Jurkat, Clone E6-1 (cell line): ENCODE measurements at places on chromosomes 12 and 14.

- no peak for DNase-seq
Observed at GRCh38 chr12:92036771-92037453, 108.7 kb downstream of the BTG1 start.

DNA sequence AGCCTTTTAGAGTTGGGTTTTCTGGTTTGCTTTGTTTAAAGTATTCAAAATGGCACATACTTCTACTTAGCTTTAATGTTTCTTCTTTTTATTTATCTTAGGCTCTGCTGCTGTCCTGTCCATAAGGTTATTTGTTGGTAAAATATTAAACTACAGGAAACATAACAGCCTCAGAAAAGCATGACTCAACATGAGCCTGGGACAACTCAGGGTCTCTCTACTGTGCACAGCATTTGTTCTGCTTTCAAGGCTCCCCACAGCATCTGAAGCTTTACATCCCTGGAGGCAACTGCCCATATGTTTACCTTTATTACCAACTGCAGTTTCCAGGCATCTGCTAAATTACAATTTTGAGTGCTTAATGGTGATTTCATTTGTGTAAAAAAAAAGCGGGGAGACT is 954.2 kb upstream of the FBXO33 start:
- DNase-seq, result no peak

DNA sequence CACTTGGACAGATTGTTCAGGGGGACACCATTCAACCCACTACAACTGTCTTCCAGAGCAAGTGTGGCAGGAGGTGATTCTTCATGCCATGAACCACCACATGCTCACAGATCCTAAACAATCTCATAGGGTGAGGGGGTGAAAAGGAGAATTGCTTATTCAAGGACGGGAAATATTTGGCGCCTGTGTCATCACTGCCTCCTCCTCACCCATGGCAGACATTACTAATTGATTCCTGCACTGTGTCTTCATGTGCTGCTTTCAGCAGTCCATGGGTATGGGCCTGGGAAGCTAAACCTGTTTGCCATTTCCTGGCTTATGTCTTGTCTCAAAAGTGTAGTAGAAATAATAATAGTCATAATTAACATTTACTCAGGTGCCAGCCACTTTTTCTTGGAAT is 31.3 kb downstream of the MMAB start:
- DNase-seq, result no peak

DNA sequence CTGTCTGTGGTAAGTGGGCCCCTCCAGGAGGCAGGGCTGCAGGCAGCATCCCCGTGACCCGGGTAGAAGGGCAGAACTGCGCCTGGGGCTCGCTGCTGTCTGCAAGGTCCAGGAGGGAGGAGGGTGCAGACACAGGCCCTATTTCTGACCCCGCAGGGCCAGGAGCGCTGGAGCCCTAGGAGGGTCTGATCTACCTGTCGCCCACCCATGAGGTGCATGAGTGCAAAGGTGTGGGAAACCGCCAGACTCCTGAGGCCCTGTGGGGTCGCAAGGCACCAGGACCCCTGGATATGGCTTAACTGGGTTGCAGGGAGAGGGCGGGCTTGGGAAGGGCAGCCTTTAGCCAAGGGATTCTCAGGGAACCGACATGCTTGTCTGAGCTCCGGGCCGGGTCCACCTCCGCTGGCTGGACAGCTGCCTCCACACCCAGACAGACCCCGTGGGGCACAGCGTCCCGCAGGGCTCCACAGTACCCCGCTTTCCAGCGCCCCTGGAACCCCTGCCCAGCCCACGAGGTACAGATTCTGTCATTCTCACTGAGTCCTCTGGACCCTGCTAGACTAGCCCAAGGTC is 72.9 kb upstream of the TSPAN11 start:
- no peak for DNase-seq

DNA sequence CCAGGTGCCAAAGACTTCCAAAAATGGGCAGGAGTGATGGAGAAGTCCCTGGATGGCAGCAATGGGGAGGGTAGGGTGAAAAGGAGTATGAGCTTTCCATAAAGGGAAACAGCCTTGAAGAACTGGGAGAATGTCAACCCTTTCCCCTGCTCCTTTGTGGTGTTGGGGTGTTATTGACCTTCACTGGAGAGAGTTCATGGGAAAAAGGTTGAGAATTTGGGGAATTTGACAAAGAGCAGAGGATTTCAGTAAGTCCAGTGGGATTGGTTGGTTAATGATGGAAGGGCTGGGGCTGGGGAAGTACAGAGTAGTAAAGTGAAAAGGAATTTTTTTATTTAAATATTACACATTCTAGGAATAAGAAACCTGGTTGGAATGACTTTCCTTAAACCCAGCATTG is 116.6 kb downstream of the ERC1 start:
- DNase-seq, result no peak

GRCh38 chr12:29428633-29429032 is 47.7 kb upstream of the ERGIC2 start:
- DNase-seq, result no peak

DNA sequence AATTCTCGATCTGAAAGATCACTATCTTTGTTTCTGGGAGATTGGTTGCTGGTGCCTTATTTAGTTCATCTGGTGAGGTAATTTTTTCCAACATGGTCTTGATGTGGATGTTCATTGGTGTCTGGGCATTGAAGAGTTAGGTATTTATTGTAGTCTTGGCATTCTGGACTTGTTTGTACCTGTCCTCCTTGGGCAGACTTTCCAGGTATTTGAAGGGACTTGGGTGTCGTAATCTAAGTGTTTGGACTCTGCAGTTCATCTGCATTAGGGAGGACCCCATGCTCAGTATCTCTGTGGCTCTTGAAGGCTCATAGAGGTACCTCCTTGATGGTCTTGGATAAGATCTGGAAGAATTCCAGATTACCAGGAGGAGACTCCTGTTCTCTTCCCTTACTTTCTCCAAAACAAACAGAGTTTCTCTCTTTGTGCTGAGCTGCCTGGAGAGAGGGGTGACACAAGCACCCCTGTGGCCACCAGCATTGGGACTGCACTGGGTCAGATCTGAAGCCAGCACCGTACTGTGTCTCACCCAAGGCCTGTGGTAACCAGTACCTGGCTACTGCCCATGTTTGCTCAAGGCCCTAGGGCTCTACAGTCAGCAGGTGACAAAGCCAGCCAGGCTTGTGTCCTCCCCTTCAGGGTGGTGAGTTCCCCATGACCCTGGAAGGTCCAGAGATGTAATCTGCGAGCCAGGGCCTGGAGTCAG is 5.3 kb downstream of the A2ML1 start:
- no peak for DNase-seq
